Activated CD4-positive, alpha-beta T cell treated with anti-CD3 and anti-CD28 coated beads, Interleukin-2, amount 50 U/mL, for 24 hours (primary cell): ENCODE measurements at places on chromosomes 7 and 10.
A peak's percentile ranks its signal among the peaks of the same experiment; 100 is the strongest.

DNA sequence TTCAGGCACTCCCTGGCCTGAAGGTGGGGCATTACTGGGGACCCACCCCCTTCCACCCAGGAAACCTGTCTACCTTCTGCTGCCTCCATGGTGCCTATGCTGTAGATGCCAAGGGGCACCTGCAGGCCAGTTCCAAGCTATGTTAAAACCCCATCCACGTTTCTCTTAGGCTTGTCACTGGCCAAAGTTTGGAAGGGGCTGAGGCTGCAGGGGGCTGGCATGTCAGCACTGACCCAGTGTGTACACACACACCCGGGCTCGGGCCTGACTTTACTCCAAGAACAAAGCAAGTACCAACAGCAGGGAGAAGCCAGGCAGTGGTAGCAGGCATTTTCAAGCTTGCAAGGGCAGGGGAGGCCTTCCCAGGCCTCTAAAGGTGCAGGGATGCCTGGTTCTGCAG is 53.8 kb upstream of the PCDH15 start:
- DNase-seq: no peak

DNA sequence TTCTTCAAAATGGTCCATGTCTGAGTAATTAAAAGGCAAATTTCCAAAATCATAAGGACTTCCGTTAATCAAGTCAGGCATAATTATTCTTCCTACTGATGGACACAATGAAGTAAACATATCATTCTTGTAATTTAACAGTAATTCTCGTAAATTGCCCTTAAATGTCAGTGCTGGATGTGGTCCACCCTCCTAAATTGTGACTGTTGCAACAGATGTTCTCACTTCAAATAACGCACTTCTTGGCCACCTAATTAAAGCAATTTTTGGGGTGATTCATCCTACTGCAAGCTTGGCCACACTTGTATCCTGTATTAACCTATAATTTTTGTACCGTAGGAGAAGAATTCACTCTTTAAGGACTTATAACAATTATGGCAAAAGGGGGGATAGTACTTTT is 1.9 kb downstream of the COL1A2 start:
- DNase-seq: no peak

GRCh38 chr7:66047426-66047825 is 28.2 kb upstream of the ASL start:
- no peak for DNase-seq

DNA sequence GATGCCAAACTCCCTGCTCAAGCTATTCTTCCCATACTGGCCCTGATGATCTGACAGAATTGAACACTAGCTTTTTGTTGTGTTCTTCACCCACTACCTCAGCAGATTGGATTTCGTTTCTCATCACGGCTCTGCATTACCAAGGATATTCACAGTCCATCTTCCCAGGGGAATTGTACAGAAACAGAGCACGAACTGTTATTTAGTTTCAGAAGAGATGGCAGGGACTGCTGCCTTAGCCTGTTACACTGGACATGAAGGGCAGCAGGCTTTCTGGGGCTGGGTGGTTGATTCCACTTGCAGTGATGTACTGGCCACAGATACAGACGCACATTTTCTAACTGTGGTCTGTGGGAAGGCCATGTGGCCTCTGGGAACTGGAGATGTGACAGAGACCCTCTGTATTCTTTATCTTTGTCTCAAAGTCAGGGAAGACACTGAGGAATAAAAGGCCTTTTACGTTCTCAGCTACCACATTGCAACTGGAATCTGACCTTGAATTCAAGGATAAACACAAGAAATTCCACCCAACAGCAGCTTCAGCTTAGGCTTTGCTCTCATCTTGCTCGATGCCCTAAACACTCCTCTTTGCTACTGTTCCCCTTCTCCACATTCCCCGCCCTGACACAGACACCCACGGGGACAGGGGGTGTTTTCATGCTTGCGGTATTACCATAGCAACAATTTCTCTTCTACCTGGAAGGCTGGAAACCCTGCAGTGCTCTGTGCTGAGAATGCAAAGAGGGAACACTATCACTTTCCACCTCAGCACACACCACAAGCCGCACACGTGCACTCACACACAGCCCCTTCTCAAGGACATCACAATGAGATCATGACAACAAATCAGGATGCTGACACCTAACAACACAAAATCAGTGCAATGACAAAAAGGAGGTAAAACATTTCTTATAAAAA is 81.7 kb downstream of the RNF216 start:
- peak; percentile 72 for DNase-seq

GRCh38 chr7:127655720-127656119 is 3.7 kb downstream of the SND1 start:
- no peak for DNase-seq

DNA sequence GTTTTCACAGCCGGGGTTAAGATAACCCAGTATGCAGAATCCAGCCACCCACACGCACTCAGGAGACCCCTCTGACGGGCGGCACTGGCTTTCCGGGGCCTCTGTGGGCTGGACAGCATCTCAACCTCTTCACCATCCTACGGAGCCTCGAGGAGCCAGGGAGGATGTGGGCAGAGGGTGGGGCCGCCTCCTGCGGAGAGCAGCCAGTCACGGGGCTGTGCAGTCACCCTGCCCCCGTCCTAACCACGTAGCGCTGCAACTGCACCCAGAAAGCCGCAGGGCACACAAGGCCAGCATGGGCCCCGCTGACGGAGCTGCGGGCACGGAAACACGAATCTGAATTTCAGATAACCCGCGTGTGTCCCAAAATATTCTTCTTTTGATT is 270.3 kb downstream of the ELFN1 start:
- peak; percentile 79 for DNase-seq

- no peak for DNase-seq
These were observed 176.1 kb upstream of the SEMA3C start for GRCh38 chr7:81094952-81095351.

- no peak for DNase-seq
These were observed 33.0 kb upstream of the PLXNA4 start for GRCh38 chr7:132609222-132609621.
